GM19239 (cell line): ENCODE measurements at places on chromosomes 11 and 22.

DNA sequence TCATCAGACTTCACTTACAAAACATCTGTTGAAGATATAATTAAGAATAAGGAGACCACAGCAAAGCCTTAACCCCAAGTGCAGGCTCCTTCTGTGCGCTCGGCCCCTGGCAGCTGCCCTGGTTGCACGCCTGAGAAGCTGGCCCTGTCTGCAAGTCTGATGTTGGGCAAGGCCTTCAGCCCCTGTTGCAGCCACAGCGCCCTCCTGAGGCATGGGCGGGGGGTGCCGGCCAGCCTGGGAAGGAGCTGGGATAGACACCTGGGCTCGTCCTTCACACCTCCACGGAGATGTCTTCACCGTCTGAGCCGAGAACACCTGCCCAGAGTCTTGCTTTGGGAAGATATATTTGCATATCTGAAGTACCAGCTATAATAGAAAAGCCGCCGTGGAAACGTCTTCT is 104.1 kb downstream of the MPPED1 start:
- DNase-seq = no peak

DNA sequence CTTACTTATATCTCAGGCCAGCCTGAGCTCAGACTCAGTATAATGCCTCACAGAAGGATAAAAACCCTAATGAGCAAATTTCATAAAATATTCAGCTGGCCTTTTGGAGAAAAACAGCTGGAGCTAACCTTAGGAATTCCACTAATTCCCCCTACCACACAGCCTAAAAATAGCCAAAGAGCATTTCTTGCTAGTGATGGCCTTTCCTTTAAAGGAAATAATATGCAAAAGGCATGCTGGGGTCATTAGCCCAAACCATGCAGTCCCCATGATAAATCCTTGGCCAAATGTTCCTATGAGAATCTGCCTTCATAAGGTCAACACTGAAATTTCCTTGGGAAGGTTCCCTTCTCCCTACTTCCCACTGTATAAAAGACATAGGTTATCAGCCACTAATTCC is 38.2 kb downstream of the SYTL2 start:
- no peak for DNase-seq

- DNase-seq = peak; percentile 93
Measured at GRCh38 chr22:19629720-19630419, 84.4 kb upstream of the SEPTIN5 start.

DNA sequence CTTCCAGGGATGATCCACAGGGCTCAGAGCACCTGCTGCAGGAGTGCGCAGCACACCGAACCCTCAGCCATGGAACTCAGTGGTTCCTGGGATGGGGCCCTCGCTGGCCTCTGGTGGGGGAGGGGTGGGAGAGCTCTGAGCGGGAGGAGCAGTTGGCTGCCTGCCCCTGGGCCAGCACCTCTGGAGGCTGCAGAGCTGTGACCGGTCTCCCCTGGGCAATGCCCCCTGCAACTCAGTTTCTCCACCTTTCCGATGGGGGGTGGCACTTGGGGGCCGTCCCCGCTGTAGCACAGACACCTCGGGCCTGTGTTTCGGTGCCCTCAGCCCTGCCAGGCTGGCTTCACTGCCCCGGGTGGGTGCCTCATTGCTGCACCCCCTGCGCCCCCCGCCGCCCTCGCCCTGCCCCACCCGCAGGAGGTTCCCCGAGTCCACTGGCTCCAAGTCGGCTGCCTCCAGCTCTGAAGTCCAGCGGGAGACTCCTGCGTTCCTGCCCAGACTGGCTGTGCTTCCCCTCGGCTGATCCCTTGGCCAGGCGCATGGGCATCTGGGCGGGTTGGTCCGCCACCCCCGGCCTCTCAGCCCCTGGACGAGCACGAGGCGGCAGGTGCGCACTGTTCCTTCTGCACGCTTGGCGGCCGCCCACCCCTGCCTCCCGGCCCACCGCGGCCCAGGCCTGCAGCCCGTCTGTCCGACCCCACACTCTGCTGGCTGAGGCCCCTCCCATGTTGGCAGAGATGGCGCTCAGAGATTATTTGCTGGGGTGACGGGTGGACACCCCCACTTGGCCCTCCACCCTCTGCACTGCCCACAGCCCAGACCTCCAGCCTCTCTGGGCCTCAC is 1.8 kb downstream of the MUC6 start:
- no peak for DNase-seq

DNA sequence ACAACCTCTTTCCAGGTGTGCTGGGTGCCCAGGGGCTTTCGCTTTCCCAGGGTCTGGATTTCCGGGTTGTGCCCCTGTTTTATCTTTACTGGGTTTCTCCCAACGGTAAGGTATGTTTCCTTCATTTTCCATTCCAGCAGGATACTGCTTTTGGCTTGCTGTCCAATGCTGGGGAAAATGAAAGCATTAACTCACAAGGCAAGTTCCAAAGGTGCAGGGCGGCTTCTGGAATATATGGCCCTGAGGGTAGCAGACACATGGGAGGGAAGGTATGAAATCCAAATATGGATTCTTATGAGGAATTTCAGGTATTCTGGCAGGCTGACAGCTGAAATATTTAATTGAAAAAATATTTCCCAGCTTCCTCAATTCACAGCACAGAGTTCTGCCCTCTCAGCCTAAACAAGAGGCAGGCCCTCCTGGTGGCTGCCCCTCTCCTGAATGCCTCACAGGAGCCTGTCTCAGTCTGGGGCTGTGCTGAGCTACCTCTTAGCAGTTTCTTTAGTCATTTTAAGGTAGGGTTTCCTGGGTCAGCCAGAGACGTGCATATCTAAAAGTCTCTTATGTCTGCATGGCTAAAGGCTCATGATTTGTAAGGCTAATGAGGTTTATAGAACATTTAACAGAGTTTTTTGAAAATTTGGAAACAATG is 318.6 kb upstream of the B3GAT1 start:
- no peak for DNase-seq

DNA sequence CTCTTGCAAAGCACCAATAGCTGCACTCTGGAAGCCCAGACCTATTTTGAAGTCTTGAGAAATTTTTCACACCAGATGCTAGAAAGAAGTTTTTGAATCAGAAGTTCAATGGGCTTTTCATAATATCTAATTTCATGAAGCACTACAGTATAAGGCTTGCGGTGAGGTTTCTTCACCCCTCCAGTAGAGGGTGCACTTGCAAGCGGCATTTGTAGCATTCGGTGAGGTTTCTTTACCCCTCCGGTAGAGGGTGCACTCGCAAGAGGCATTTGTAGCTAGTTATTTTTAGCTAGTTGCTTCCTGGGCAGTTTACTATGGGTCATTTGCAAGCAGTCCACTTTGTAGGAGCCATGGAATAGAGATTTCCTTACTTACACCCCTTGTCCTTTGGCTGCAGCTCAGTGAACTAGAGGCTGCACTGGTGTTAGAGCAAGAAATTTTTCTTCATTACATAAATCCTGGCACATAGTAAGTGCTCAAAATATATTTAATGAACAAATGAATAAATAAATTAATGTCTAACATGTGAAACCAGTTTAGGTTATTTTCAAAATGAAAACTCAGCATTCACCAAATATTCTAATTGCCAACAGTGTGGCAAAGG is 7.8 kb upstream of the NOX4 start:
- no peak for DNase-seq

DNA sequence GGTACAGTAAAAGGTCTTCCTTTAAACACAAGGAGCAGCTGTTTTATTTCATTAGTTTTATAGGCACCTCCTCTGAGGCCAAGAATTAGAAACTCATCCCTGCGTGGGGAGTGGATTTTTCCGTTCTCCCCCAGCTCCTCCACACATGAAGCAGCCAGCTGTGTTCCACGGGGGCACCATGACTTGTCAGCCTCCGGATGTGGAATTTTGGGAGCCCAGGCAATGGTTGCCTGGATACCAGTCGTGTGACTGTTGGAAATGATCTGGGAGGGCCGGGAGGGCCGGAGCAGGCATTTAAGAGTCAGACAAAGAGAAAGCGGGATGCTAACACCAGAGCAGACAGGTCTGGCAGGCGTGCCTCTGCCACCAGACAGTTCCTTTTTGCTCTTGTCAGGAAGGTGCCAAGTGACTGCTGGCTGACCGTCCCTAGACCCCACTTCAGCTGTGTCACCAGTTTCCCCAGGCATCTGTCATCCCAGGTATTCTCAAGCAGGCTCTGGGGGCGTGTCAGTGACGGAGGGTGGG is 15.9 kb upstream of the CDC42EP2 start:
- DNase-seq = no peak

- DNase-seq = no peak
Measured at GRCh38 chr22:24753914-24754313, 20.6 kb downstream of the PIWIL3 start.

- no peak for DNase-seq
Measured at GRCh38 chr22:44335903-44336803, 23.4 kb upstream of the SHISAL1 start.

DNA sequence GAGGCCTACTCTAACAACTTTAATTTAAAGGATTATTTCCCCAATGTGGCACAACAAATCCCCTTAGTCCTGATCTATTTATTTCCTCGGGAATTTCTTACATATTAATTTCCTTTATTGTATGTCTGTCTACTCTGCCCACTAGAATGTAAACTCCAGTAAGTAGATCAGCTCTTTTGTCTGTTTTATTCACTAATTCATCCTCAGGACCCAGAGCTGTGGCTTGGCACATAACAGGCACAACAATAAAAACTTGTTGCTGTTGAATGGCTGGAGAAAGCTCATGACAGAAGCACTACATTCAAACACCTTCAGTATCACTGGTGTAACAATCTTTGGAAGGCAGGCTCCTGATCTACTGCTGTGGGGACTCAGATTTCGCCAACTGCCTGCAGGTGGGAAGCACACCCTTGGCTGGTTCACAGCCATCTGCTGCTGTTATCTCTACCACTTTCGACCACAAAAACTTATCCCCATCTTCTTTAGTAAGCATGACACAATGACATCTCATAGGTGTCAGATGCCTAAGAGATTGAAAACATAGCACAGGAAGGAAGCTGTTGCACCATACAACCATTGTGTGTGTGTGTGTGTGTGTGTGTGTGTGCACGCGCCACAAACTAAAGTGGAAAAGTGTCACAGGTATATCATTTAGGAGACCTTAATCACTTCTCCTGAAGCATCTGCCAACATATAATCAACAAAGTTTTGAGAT is 11.9 kb downstream of the HIRA start:
- DNase-seq = peak; percentile 28

DNA sequence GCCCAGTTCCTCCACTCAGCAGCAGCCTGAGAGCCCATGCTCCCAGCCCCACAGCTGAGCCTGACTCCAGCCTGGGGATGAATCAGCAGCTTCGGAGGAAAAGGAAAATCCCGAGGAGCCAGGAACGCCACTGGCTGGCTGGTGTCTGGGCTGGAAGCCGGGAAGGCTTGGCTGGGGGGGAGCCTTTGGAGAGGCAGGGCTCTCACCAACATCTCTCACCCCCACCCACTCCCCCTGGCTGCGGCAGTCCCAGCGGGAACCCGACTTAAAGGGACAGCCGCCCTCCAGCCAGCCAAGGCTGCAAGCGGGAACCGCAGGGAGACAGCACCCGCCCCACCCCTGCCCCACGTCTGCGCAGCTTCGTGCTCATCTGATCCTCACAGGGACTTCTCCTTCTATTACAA is 28.4 kb downstream of the KIAA0930 start:
- DNase-seq = no peak

DNA sequence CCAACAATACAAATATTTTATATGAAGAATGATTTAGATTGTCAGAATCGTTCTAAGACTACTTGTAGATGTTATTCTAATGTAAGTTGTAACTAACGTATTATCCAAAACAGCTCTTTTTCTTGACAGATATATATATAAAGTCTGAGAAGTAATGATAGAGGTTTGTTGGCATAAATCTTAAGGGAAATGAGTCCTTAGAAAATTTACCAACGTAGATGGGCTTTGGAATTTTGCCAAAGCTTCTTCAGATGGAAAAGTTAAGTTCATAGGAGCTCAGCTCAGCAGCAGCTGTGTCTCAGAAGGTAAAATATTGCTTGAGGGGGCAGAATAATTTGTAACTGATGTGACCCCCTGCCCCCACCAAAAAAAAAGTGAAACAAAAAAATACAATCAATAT is 66.7 kb downstream of the BID start:
- no peak for DNase-seq

DNA sequence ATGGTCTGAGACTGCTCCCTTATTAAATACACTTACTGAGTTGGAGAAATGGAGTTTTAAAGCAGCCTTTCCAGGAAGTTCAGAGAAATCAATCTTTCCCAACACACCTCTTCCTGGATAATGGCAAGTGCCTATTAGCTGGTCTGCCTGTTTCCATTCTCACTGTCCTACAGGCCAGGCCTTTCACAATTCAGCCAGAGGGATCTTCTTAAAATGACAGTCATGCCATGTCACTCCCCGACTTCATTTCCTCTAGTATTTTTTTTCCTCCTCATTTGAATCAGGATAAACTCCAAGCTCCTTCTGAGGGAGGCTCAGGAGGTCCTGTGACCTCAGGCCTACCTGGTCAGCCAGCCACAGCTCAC is 62.6 kb downstream of the FDX1 start:
- DNase-seq = no peak

GRCh38 chr11:72594493-72595291 is 79.5 kb downstream of the PDE2A start:
- no peak for DNase-seq

DNA sequence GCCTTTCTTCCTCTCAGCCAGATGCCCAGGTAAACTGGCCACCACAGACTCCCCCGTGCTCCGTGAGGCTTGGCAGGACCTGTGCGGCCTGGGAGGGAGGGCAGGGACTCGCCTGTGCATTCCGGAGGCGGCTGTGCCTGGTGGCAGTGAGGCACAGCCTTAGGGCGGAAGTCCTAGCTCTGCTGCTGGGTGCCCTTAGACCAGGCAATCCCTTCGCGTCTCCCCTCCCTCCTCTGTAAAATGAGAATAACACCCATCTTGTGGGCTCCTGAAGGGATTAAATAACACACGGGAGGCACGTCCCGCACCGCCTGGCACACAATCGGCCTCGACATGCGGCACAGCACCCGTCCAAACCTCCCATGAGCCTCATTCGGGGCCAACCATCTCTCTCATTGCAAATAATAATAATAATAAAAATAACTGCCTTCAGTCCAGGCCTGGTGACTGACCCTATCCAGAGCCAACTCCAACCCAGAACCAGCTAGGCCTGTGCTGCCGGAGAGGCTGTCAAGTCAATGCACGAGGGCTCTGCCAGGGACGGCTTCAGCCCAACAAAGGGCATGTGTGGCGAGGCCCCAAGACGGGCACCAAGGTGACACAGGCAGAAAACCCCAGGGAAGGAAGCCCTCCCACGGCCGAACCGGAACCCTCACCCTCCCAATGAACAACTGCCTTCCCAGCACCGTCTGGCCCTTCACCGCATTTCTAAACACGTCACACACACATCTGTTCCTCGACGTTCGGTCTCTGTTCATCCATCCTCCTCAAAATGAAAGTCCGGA is 8.2 kb downstream of the LTO1 start:
- no peak for DNase-seq

GRCh38 chr11:59226396-59226795 is 13.7 kb upstream of the MPEG1 start:
- DNase-seq = no peak

DNA sequence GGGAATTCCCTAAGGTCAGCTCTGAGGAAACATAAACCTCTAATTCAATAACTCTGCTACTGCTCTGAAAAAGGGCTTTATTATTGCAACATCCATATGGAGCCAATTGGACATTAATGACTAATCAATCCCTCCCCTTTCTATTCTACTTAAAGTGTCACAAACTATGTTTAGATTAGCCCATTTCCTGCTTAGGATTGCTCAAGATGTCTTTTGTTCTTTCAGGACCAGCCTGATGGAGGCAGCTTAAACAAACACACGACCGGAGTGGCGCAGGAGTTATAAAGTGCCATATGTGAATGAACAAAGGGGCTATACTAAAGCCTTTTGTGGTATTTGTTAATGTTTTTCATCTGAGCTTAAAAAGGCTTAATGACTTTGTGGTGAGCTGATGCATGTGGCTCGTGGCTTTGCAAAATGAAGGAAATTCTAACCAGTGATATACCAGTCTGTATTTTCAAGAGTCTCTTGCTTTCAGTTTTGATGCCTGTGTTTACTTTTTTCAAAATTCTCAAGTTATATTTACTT is 354.4 kb downstream of the SOX6 start:
- no peak for DNase-seq
